ENCODE measurements at places on chromosomes 7 and 10.
A peak's percentile ranks its signal among the peaks of the same experiment; 100 is the strongest.

DNA sequence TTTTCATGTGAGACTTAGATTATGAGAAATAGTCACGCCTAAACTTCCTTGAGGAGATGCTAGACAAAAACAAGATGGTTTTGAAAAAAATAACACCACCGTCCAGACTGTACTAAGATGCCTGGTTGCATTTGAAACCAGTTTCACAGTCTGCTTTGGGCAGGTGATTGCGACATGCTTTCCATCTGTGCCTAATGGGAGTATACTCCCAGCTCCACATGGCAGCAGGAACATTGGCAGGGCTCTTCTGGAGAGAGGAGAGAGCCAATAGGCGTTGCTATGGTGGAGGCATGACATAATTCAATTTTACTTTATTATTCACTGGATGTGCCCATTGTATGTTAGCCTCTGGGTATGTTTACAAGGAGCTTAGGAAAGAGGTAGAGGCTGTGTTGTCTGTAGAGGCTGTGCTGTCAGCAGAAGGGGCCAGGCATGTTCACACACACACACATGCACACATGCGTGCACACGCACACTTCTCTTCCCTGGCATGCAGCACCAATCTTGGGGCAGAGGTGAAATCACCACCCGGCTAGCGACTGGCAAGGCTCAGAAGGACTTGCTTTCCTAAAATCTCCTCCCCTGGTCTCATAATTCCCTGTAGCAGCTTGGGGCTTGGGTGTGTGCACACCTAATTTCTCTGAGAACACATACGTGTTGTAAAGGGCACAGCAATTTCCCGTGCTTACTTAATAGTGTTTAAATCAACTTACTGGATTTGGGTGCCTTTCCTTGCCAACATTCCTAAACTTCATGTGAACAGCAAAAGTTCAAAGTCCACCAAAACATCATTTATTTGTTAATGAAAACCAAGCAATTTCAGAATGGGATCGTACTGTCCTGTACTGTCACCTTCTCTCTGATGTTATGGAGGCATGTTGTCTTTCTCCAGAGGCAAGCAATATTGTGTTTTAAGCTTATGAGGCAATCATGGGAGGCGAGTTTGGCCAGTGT lies 162.1 kb downstream of the TCF7L2 start:
- no peak for DNase-seq

DNA sequence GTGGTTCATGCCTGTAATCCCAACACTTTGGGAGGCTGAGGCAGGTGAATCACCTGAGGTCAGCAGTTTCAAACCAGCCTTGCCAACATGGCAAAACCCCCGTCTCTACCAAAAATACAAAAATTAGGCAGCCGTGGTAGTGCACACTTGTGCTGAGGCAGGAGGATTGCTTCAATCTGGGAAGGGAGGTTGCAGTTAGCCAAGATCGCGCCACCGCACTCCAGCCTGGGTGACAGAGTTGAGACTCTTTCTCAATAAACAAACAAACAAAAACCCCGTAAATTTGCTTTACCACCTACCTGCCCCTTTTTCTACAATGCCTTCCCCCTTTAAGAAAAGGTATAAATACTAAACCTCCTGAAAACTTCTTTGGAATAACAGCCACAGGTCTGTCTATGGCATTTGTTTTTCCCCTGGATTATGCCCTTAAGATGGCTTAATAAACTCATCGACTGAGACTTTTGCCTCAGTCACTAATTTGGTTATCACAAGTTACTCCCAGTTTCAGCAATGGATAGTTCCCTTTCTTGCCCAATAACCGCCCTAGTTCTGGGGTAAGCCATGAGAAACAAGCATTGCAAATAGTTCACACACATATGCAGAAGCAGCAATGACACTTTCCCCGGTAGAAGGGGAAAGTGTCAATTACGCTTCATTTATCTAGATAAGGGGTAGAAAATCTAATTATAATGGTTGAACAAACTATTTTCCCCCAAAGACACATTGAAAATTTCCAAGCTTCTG lies 52.8 kb upstream of the SVIL start:
- peak; percentile 75 for DNase-seq

DNA sequence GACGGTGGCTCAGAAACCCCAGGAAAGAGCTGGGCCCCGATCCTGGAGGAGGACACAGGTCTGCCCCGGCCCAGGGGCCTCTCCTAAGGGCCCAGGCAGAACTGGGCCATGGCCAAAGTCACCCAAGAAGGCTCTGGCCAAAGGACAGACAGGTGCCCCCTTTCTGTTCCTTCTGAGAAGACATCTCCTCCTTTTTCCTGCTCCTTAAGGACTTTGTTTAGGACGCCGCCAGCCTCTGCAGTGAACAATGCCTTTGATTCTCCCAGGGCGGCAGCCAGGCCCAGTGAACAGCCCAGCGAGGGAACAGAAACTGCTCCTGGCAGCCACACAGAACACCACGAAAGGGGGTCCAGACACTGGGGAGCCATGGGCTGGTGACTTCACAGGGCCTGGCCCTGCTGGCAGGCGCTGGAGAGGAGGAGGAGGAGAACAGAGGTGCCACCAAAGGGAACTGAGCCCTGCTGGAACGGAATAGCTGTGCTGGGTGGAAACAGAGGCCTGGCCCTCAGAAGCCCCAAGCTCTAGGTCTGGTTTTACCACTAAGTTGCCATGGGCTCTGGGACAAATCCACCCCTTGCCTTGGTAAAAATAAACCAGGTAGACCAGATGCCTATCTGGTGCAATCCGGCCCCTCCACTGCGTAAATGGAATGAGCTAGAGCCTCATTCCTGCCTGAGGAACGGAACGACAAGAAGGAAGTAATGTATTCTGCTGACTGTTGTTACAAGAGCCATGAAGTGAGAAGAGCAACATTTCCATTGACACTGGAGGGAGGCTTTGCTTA lies 163.3 kb upstream of the RHEB start:
- peak; percentile 27 for DNase-seq

- no peak for DNase-seq
These were observed 373.3 kb upstream of the GALNT17 start for GRCh38 chr7:70758646-70759045.

GRCh38 chr7:47497367-47498096 lies 84.4 kb downstream of the TNS3 start:
- peak; percentile 91 for DNase-seq

GRCh38 chr7:26440233-26441001 lies 148.8 kb downstream of the SNX10 start:
- no peak for DNase-seq

GRCh38 chr7:129615018-129615417 lies 3.5 kb downstream of the NRF1 start:
- DNase-seq = peak; percentile 76

GRCh38 chr7:16399916-16400892 lies 21.1 kb downstream of the CRPPA start:
- no peak for DNase-seq

GRCh38 chr7:149780636-149781419 lies 7.4 kb upstream of the ZNF467 start:
- no peak for DNase-seq

- DNase-seq = no peak
These were observed 143.9 kb upstream of the NPS start for GRCh38 chr10:127405221-127405620.

- no peak for DNase-seq
These were observed 37.4 kb downstream of the FOXL3 start for GRCh38 chr7:327233-327931.

- DNase-seq = peak; percentile 42
These were observed 580 bp downstream of the EEPD1 start for GRCh38 chr7:36153571-36154097.

DNA sequence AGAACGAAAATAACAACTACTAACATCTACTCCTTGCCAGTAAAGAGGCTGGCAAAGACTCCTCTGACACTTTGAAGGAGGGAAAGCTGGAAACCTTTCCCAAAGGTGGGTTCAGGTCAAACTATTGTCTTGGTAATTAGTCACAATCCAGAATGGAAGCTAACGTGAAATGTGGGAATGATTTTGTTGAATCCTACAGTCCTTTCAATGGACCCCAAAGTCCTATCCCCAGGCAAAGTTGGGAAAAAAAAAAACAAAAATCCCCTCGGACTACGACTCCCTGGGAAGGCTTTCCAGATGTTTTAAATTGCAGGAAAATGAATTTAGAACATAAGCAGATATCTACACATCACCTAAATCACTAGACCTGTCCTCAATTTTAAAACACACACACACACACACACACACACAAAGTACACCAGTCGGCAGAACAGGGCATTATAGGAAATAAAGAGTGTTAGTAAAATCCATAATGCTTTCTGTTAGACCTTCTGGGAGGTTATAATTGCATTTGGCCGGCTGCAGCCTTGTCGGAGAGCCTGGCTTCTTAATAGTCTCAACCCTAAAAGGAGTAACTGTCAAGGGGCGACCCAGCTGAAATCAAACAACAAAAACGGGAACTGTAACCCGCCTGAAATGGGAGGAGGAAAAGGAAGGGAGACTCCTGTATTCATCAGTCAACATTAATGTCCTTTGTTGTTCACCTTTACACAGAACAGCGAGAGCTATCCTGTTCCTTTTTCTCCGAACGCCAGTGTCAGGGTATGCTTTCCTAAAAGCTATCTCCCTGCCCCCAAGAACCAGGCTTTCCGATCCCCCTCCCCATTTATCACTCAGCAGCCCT lies 1.5 kb downstream of the DOCK4 start:
- DNase-seq = peak; percentile 72

GRCh38 chr7:43199371-43200160 lies 87.1 kb downstream of the HECW1 start:
- no peak for DNase-seq

DNA sequence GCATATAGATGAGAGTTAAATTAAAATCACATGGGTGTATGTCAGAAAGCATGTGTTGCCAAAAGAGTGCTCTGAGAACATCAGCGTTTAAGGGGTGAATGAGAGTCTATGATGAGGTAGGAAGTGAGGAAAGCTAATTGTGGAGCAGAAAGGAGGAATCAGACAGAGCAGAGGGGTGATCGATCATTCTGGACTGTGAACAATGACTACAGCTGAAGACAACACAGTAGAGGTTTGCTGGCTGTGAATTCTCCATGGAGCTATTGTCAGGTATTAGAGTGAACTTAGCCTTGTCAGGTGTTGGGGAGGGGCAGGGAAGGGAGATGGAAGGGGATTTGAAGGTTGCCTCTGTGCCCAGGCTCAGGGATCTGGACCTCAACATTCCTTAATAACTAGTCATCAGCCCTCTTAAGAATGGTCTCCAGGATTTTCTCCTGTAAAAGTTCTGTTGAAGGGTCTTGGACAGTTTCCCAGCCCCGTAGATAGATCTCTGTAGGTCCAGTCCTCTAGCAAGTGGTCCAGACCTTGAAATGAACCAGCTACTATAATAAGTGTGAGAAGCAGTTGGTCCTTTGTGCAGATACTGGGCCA lies 57.1 kb downstream of the KIF5B start:
- DNase-seq = no peak

Data from suppressor macrophage (primary cell).